ENCODE measurements at places on chromosomes 1 and 21.

DNA sequence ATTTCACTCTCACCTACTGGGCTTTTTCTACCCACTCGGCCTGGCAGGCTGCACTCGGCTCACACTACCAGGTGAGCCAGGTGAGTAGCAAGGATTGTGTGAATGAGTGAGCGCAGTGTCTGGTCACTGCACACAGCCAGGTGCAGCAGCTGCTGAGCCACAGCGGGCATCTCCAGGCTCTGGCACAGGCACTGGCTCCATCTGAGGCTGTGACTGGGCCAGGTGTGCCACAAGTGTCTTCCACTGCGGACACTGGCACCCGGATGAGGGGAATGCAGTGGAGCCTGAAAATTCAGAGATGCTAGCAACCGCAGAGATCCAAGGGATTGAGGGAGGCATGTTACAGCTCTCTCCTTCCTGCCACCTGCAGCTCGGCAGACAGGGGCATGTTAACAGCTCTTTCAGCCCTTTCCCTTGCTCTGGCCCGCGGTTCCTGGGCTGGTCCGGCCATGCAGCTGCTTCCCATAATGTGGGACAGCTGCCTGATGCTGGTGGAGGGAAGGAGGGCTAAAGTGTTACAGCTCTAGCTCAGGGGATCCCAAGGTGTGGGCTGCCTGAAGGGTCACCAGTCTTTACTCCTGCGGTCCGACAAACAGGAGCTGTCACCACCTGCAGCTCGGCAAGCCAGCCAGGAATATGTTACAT is 1038.3 kb downstream of the AMY1C start:
- DNase-seq, result no peak

GRCh38 chr1:230326971-230327891 is 98.9 kb downstream of the PGBD5 start:
- DNase-seq, result no peak

DNA sequence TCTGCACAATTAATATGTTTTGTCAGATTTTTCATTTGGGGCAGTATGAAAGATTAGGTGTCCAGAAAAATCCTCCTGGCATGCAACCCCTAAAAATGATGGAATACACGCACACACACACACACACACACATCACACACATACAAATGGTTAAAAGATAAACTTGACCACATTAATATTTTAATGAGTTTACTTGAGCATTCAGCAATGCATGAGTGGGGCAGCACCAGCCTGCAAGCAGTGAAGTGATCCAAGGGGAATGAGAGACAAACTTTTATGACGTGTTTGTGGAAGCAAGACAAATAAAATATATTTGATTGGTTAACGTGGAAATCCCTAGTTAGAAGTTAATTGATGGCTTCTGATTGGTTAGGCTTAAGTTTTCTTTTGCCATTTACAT is 29.1 kb upstream of the SOAT1 start:
- no peak for DNase-seq

- no peak for DNase-seq
Observed at GRCh38 chr1:91684481-91685196, 184.0 kb downstream of the CDC7 start.

GRCh38 chr1:108636876-108637275 is 24.0 kb downstream of the HENMT1 start:
- DNase-seq, result no peak

GRCh38 chr1:230972855-230973271 is 5.8 kb downstream of the TTC13 start:
- DNase-seq, result no peak

- DNase-seq, result peak; percentile 35
Observed at GRCh38 chr1:9101510-9102146, 27.3 kb downstream of the GPR157 start.

DNA sequence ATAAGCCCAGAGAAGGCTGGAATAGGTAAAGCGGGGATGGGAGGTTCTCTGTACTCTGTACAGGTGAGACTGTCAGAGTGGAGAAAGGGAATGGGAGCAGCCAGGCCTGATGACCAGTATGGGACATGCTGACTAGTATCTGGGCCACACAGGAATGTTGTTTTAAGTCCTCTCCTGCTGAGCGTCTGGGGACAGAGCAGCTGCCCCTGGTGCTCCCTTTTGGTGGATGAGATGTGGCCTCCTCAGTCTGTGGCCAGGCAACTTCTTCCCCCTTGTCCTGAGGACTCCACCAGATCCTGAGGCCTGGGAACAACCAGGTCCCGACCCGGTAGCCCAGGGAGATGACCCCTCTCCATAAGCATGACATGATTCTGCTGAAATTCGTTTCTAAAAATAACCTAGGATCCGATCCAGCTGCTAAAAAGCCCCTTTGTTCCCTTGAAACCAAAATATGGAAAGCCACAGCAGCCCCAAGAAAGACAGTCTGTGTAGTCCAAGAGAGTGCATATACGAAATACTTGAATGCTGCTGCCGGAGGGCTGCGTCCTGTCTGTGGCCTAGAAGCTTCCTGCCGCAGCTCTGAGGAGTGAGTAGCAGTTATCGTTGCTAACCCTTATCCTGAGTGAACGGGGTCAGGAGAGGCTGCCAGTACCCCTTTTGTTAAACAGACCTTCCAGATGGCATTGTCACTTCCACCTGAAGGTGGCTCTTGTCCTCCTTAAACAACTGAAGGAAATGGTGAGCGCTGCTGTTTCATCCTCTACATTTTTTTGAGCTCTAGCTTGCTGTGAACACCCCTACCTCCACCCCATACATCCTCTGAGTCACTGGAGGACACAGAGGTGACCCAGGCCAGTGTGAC is 47.1 kb downstream of the ATP2B4 start:
- DNase-seq, result peak; percentile 67

DNA sequence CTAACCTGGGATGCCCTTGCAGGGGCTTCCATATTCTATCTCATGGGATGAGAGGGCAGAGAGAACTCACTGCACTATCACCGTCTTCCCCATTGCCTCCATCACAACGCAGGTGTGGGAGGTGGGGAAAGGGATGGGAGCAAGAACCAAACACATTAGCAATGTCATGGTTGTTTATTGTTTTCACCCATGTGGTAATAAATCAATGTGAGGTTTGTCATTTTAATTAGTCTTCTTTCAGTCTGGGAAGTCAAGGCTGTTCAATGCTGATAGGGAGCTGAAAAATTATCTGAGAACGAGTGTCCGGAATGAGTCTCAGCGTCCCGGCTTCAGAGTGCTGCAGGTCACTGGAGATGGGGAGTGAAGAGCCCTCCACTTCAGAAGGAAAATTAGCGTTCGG is 268.5 kb downstream of the DUSP10 start:
- no peak for DNase-seq

- DNase-seq, result peak; percentile 28
Observed at GRCh38 chr1:34113362-34113761, 51.7 kb downstream of the CSMD2 start.

GRCh38 chr1:223836586-223836985 is 9.2 kb downstream of the TP53BP2 start:
- no peak for DNase-seq

DNA sequence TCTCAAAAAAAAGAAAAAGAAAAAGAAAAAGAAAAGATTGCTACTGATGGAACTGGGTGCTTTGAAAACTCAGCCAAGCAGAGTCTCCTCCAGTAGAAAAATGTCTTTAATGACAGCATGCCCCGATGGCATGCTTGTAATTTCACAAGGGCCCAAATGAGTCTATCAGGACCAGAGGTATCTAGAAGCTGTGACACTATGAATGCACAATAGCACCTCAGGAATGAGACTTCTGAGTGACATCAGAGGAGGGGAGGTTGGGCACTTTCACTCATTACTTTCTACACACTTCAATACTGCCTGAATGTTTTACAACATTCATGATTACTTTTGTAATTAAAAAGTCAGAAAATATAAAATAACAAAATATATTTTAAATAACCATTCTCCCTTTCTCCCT is 15.1 kb upstream of the CD58 start:
- no peak for DNase-seq

GRCh38 chr1:225534135-225534534 is 106.3 kb upstream of the LBR start:
- no peak for DNase-seq

GRCh38 chr1:62318320-62318755 is 896 bp downstream of the KANK4 start:
- DNase-seq, result no peak

- no peak for DNase-seq
Observed at GRCh38 chr1:35500439-35500838, 56.8 kb downstream of the KIAA0319L start.

- no peak for DNase-seq
Observed at GRCh38 chr1:233632436-233632835, 18.5 kb downstream of the KCNK1 start.

DNA sequence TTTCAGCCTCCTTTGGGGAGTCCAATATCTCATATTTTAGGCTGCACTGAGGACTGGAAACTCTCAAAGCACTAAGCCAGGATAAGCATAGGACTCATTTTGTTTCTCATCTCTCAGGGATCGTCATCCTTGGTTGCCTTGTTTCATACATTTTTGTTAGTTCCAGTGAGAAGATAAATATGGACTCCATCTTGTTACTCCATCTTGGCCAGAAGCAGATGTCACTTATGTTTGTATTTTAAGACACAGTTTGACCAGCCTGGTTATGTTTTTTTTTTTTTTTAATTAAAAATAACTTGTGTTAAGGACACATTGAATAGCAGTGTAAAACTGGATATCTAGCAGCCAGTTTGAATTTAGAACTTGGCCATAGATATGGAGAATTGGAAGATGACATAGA is 34.7 kb downstream of the DISP3 start:
- DNase-seq, result no peak

DNA sequence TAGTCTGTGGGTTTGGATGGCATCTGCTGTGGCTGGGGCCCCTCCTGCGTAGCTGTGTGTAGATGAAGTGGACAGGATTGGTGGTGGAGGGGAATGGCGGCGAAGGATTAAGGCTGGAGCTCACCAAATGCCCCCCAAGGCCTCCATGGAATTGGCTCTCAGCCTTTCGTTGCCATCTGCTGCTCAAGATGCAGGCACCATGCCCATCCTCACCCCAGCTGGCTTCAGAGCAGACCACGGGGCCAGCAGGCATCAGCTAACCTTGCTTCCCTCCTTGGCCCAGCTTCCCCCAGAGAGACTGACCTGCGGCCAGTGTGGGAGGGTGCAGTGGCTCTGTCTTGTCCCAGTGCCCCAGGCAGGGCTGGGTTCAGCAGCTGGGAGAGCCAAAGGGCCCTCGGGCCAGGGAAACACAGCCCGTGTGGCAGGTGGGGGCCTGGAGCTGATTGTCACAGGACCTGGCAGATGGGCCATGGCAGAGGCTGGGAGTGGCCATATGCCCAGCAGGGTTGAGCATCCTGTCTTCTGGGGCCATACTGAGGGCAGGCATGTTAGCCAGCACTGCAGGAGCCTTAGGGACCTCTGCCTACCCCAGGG is 66.8 kb upstream of the ACTL8 start:
- DNase-seq, result no peak

DNA sequence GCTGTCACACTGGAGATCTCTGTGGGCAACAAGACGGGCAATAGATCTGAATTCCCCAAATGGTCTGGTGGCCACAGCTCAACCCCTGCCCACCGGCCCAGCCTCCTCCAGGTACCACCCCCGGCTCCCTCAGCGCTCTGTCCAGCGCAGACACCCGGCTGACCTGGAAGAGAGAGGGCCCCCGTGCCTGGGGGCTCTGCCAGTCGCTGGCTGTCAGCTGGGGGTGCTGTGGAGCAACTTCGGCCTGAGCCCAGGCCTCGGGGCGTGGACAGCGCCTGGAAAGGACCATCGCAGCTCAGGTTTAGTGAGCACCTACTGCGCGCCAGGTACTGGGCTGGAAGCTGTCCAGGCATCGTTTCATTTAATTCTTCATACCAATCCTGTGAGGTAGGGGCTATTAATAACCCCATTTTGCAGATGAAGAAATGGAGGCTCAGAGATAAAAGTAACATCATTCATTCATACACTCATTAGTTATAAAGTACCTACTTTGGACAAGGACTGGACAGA is 51.0 kb downstream of the AHDC1 start:
- DNase-seq, result peak; percentile 23

DNA sequence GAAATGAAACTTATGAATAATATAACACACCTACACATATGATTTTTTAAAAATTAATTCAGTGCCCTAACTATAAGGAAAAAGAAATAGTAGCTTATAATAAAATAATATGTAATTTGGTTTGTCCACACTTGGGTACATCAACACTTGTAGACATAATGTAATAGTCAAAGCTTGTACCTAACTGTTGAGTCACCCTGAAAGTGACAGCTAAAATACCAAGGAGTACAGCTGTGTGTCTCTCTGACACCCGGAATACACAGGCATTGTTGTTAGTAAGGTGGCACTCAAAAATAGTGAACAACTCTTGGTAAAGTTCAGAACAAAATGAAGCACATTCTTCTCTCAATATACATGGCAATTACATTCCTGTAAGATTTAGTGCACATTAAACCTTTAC is 243.4 kb downstream of the TRABD2B start:
- no peak for DNase-seq

DNA sequence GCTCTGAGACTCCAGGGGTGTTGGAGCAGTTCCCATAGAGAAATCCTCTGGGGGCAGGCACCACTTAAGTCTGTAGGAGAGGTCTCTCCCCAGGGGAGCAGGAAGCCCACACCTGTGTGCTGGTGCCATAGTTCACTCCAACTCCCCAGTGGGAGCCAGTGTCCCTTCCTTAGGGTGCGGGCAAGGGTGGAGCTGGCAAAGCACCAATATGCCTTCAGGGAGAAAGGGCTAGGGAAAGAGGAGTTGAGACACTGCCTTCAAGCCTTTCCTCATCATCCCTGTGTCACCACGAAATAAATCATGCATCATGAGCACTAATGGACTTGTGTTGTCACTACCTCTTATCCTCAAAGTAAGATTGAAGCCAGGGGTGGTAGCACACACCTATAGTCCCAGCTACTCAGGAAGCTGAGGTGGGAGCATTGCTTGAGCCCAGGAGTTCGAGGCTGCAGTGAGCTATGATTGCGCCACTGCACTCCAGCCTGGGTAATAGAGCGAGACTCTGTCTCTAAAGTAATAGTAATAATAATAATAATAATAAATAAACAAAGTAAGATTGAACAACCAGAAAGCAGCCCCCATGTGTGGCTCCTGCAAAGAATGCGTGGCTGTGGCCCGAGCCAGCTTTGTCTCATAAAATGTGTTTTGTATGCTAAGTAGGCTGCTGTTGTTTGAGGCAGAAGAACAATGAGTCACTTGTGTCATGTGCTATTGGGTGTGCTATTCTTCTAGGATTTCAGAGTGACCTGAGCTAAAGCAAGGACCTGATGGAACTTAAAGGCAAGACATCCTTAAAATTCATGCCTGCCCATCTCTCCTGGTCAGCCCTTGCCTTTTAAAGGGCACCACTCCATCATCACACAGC is 6.7 kb upstream of the TIE1 start:
- DNase-seq, result no peak

DNA sequence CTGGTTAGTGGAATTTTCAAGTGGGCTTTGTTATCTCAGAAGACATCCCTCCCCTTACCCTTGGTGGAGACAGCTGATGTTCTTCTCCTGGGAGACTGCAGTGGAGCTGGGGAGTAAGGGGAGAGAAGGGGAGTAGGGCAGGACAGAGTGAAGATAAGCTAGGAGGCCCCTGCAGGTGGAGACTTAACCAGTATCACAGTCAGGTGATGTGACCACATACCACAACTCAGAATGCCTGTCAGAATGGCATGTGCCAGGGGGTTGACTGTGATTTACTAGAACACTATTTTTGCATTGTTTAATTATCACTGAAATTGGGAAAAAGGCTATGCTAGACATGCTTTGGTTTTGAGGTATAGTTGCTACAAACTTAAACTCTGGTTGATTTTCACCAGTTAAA is 124.6 kb downstream of the NRDC start:
- DNase-seq, result no peak
